ENCODE measurements at places on chromosomes 7 and 10. TPM values are rescaled to one million over a fixed set of nuclear protein-coding genes. Genes with fewer than 3 reads are reported as not detected.

DNA sequence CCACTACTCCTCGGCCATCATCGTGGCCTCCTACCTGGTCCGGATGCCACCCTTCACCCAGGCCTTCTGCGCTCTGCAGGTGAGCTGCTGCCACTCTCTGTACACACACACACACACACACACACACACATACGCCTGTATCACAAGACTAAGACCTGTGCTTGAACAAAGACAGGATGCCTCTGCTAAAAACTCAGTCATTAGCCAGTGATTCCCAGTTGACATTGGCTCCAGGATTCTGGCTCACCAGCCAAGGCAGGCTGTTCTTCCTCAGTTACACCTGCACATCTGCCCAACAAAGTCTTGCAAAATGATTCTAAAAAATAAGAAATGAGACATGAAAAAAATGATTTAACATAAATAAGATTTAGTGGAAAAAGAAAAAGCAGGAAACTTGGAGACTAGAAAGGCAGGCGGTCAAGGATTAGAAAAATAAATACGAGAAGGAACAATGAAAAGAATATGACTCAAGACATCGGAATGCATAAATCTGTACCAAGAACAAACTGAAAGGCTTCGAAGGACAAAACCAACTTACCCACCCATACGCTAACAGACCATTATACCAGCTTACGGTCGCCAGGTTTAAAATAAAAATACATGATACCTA lies 7.4 kb upstream of the LRRC18 start:
- DNase-seq: no peak

DNA sequence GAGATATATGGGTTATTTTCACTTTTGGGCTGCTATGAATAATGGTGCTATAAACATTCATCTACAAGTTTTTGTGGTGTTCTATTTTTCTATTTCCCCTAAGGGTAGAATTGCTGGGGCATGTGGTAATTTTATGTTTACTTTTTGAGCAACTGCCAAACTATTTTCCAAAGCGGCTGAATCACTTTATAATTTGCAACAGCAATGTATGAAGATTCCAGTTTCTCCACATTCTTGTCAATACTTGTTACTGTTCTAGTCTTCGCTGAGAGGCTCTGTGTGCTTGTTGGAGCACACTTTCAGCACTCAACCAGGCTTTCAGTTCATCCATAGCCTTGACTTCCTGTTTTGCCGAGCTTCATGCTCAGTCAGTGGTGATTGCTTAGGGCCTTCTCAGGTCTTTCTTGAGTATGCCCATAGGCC lies 39.0 kb downstream of the ADK start:
- no peak for DNase-seq

DNA sequence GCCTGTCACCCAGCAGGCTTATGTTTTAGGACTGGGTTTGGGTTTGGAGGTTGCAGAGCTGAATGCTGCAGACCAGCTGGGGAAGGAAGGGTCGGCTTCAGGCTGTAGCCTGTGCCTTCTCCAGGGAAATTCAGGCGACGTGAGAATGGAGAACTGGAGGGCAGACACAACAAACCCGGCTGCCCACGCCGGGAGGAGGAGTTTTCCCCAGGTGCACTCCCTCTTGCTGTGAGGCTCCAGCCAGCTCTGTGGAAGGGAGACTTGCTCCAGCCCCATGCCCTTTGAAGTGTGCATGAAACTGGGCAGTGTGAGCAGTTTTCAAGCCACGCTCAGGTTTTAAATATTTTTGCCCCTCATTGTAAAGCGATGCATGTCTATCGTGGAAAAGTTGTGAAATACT lies 279.1 kb downstream of the CCSER2 start:
- DNase-seq: no peak

CLIP2 gene
- polyA plus RNA-seq: 8.5 TPM

DNA sequence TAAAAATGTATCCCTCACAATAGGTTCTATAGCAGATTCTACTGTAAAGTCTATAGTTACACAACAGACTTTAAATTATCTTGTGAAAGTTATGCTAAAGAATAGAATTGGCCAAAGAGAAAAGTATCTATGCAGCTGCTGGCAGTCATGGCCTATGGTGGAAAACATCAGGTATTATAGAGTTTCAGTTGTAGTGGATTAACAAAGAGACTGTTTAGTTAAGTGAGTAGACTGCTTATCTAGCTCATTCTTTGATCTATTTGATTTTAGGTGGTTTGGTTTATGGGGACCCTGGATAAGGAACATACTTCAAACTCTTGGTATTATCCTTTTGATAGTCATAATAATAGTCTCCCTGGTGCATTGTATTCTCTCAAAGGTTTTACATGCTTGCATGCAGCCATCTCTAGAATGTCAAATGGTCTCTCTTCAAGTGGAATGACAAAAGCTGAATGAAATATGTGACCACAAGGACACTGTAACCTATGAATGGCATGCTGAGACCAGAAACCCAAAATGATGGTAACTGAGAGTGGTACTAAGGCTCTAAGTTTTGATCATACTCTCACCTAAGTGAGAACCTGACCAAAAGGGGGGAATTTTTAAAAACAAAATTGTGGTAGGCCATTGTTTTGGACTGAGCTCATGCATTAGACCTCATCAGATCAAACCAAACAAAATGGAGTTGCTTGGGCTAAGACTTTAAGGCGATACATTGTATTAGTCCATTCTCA lies 54.9 kb upstream of the NAMPT start:
- DNase-seq: no peak

GPR15LG gene
- 0.23 TPM for polyA plus RNA-seq

CLDN3 gene
- polyA plus RNA-seq: 122 TPM

- no peak for DNase-seq
Observed at GRCh38 chr10:98316170-98316569, 48.2 kb upstream of the LOXL4 start.

DNA sequence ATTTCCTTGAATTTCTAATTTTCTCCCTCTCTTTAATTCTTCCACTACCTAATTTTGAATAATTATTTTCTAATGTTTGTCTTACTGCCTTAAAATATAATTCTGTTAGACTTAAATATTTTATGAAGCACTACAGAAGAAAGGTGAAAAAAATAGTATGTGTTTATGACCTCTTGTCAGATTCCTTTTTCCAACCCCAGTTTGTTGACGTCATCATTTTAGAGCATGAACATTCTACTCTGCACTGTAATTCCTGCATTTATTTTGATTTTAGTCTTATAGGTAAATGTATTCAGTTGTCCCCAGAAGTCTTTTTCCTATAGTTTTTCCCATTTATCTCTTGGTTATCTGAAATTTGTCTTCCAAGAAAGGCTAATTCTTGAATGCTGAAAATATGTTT lies 468.1 kb downstream of the SORCS3 start:
- DNase-seq: no peak

PDE1C gene
- 4.2 TPM for polyA plus RNA-seq

DNA sequence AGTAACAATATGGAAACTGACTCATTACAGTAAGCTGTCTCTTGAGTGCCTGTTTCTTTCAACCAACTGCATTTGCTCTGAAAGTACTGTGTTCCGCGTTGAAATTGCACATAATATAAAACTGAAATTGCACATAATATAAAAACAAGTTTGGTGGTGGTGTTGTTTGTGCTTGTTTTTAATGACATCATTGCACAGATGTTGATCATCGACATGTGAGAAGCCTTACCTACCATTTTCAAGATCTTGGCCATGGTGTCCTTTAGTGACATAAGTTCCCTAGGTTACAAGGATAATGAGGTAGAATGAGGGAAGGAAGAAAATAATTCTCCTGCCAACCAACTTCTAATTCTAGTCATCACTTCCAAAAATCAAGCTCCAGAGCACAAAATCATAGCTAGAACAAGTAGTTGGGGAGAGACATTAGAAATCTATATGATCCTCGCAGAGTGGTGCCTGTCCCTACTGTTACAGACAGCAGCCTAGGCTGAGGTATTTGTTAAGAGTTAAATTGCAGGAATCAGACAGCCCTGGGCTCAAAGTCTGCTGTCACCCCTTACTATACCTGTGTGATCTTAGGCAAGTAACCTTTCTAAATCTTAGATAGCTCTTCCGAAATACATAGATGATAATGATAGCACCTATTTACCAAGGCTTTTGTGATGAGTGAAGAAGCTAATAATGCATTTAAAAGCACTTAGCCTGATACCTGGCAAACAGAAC lies 29.3 kb downstream of the DOCK4 start:
- no peak for DNase-seq

Measured in pancreas (tissue), 10 donors.